WTC11 (cell line): ENCODE measurements at places on chromosomes 2 and 18.

GRCh38 chr2:99619151-99619550 is 129.3 kb upstream of the REV1 start:
- H3K36me3 ChIP-seq, result no peaks in the 10 kb centered on the region
- H3K27ac ChIP-seq, result no peak overlapping the region
- no peaks in the 10 kb centered on the region; the same call in 1 of the 2 replicates for H3K27me3 ChIP-seq
- 0 out of 2 replicates have a peak, but pooled peaks cover 4% of the 10 kb centered on the region for H3K4me1 ChIP-seq

DNA sequence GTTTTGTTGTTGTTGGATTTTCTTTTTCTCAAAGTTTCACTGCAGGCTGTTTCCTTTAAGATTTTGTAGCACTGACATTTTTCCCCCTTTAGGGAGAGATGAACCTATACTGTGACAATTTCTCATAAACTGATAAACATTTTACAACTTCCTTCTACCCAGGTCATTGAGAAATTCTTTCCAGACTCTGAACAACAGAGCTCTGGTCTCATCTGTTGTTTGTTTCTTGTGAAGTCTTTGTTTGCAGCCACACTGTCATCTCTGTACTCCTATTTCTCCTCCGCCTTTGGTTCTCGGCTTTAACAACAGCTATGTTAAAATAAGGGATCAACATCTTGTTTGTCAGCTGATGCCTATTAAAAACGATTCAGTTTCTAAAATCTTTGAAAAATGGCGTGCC is 167.6 kb downstream of the VWC2L start:
- DNase-seq, result no peak
- peaks cover 3% of the 10 kb centered on the region; the same call in 1 of the 2 replicates for H3K27me3 ChIP-seq
- H3K27ac ChIP-seq, result no peak overlapping the region
- H3K4me3 ChIP-seq, result no peak overlapping the region
- H3K36me3 ChIP-seq, result no peaks in the 10 kb centered on the region

DNA sequence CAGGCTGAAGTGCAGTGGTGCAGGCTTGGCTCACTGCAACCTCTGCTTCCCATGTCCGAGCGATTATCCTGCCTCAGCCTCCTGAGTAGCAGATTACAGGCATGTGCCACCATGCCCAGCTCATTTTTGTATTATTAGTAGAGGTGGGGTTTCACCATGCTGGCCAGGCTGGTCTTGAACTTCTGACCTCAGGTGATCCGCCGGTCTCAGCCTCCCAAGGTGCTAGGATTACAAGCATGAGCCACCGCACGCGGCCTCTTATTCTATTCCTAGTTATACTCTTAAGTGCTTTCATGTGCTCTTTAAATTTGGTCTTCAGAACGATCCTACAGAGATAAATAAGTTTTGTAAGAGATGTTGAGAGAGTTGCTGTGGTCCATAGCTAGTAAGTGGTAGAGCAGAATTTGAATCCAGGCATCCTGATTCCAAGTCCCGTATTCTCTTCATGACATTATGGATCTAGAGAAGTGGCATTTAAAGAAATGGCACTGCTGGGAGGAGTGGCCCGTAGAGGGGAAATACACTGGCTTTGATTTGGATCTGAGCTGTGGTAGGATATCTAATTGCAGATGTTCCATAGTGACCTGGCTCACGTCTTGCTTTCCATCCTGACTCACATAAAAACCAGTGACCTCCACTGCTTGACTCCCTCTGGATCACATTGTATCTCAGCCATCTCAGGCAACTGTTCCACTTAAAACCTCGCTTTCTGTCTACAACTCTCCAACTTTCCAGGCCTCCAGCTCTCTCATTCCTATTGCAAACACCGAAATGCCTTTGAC is 22.8 kb upstream of the ME2 start:
- no peaks in the 10 kb centered on the region; the same call in 1 of the 2 replicates for H3K36me3 ChIP-seq
- H3K4me3 ChIP-seq, result no peak overlapping the region
- DNase-seq, result no peak
- H3K27ac ChIP-seq, result no peak overlapping the region

- no peaks in the 10 kb centered on the region for H3K36me3 ChIP-seq
- no peaks in the 10 kb centered on the region for H3K27me3 ChIP-seq
- no peak overlapping the region for H3K27ac ChIP-seq
- DNase-seq, result no peak
- H3K4me3 ChIP-seq, result no peak overlapping the region
Observed at GRCh38 chr2:129201696-129202095, 777.8 kb upstream of the RAB6C start.

GRCh38 chr2:161905389-161906046 is 168.5 kb downstream of the DPP4 start:
- no peak overlapping the region for H3K4me3 ChIP-seq
- H3K36me3 ChIP-seq, result no peaks in the 10 kb centered on the region
- no peak for DNase-seq
- H3K27me3 ChIP-seq, result no peaks in the 10 kb centered on the region

GRCh38 chr2:231920795-231921194 is 5.4 kb downstream of the NPPC start:
- peaks cover 10% of the 10 kb centered on the region for H3K4me1 ChIP-seq
- no peaks in the 10 kb centered on the region for H3K36me3 ChIP-seq
- H3K4me3 ChIP-seq, result no peak overlapping the region
- DNase-seq, result no peak
- peaks cover 19% of the 10 kb centered on the region for H3K27me3 ChIP-seq

GRCh38 chr2:85421260-85422071 is 3.0 kb downstream of the SH2D6 start:
- H3K27ac ChIP-seq, result no peak overlapping the region; the same call in 1 of the 2 replicates
- DNase-seq, result no peak

DNA sequence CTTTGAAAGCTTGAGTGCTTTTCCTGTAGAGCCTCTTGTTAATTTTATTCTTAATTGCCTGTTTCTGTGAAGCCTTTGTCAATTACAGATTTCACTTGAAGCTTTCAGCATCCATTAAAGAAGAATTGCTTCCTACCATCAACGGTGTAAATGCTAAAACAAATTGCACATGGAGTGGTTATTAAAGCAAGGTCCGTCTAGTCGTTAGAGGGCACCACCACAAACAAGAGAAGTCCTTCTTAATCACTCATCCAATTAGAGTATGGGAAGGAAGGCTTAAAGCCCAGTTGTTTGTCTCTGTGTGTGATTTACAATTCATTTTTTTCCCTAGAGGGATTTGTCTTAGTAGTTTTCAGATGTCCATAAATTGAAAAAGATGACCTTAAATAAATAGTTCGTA is 1.6 kb downstream of the KCNJ3 start:
- no peak overlapping the region for H3K27ac ChIP-seq
- H3K27me3 ChIP-seq, result peaks cover 51% of the 10 kb centered on the region
- H3K4me1 ChIP-seq, result peaks cover 14% of the 10 kb centered on the region
- H3K36me3 ChIP-seq, result no peaks in the 10 kb centered on the region

GRCh38 chr2:15746703-15747550 is 155.3 kb downstream of the DDX1 start:
- no peak overlapping the region; the same call in 1 of the 2 replicates for H3K27ac ChIP-seq
- peaks cover 2% of the 10 kb centered on the region; the same call in 1 of the 2 replicates for H3K27me3 ChIP-seq
- H3K4me1 ChIP-seq, result peaks cover 22% of the 10 kb centered on the region
- no peak overlapping the region for H3K4me3 ChIP-seq
- no peak for DNase-seq

DNA sequence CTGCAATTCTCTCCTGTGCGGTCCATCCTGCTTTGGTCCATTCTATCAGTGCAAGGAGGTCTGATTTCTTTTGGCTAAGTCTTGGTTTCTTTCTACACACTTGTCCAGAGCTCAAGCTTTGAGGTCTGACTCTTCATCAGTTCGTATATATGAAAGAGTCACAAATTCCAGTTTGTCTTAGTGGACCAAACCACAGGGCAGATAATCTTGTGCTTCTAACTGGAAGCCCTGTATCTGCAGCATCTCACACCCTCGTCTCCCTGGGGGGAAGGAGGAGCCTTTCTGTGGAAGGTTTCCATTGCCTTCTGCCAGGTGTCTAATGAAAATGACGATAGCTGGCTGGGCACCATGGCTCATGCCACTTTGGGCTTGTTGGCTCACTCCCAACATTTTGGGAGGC is 148.5 kb downstream of the SPP2 start:
- peaks cover 17% of the 10 kb centered on the region for H3K27me3 ChIP-seq
- H3K27ac ChIP-seq, result no peak overlapping the region
- no peak for DNase-seq
- peaks cover 7% of the 10 kb centered on the region for H3K36me3 ChIP-seq
- H3K4me1 ChIP-seq, result no peaks in the 10 kb centered on the region
- H3K4me3 ChIP-seq, result no peak overlapping the region

- H3K27me3 ChIP-seq, result no peaks in the 10 kb centered on the region
- no peak overlapping the region for H3K4me3 ChIP-seq
- peaks cover 6% of the 10 kb centered on the region; the same call in 1 of the 2 replicates for H3K36me3 ChIP-seq
- peaks cover 8% of the 10 kb centered on the region for H3K4me1 ChIP-seq
Observed at GRCh38 chr2:241156971-241157441, 6.7 kb downstream of the PPP1R7 start.
